ENCODE measurements at places on chromosomes 3 and 15.

DNA sequence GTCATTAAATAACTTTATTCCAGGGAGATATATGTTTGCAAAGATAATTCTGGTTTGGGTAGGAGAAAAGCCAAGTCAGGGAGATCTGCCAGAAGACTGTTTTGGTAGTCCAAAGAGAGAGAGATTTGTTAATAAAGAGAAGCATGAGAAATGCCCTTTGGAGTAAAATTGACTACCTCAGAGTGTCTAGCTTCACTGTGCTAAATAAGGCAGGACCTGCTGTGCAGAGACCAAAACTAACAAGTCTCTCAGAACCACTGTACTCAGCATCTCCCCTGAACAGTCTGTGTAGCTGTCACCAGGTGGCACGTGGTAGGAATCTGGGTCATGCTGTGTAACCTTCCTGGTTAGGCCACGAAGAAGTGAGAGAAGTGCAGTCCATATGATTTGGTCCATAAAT, 31.6 kb upstream of the SLC35G2 start:
- DNase-seq, result no peak

DNA sequence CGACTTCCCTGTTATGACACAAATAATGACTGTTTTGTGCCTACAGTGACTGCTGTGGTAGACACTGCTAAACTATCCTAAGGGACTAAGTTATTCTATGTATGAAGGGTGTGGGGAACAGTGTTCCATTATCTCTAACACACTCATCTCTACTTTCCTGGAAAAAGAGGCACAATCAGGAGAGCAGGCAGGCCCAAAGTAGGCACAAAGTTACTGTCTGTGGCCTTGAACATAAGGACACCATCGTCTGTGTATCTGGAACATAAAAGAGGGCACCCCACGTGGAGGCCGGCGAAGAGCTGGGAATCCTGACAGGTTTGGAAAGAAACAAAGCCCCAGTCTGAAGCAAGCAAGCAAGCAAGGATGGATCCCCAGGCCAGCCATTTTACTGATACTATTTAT, 1.5 kb downstream of the ABCC5 start:
- DNase-seq, result no peak

GRCh38 chr3:51379301-51379700, 5.8 kb upstream of the MANF start:
- peak; percentile 64 for DNase-seq

- DNase-seq, result no peak
These were observed 11.9 kb upstream of the SRP14 start for GRCh38 chr15:40050788-40051470.

GRCh38 chr15:100767001-100767825, 112.4 kb upstream of the ALDH1A3 start:
- no peak for DNase-seq

DNA sequence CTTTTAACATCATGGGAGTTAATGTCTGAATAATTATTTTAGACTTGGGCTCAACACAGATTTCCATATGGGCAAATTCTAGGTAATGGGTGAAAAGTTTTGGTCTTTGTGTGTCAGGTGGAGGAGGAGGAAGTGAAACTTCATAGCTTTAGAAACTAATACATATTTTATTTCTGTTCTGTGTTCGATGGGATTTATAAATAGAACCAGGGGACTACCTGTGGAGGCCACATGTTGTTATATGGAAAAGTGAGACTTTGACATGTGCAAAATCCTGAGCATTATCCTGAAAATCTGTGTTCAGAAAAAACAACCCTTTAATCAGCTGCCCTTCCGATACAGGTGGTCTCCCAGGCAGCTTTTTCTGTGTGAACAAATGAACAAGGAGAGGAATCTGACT, 209.5 kb downstream of the SOX2 start:
- DNase-seq, result no peak

GRCh38 chr3:12934431-12934830, 93.1 kb upstream of the RPL32 start:
- peak; percentile 16 for DNase-seq

GRCh38 chr3:14319654-14320182, 82.7 kb upstream of the SLC6A6 start:
- DNase-seq, result peak; percentile 93

DNA sequence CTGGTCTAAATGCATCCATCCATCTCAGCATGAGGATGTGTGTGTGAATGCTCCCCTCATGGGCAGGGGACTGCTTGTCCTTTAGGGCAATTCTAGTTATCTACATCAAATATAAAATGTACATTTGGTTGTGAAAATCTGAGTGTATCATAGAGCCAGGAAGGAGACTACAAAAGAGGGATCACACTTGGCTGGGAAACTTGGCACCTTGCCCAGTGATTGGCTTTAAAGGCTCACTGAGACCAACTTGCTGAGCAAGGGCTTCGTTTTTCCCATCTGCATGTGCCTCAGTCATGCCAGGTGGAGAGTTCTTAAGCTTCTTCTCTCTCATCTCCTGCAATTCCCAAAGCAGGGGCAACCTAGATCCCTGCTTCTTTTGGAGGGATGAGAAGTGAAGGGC, 5.2 kb downstream of the CAPN3 start:
- no peak for DNase-seq

- DNase-seq, result peak; percentile 34
These were observed 96.5 kb downstream of the ARHGEF26 start for GRCh38 chr3:154217671-154218070.

DNA sequence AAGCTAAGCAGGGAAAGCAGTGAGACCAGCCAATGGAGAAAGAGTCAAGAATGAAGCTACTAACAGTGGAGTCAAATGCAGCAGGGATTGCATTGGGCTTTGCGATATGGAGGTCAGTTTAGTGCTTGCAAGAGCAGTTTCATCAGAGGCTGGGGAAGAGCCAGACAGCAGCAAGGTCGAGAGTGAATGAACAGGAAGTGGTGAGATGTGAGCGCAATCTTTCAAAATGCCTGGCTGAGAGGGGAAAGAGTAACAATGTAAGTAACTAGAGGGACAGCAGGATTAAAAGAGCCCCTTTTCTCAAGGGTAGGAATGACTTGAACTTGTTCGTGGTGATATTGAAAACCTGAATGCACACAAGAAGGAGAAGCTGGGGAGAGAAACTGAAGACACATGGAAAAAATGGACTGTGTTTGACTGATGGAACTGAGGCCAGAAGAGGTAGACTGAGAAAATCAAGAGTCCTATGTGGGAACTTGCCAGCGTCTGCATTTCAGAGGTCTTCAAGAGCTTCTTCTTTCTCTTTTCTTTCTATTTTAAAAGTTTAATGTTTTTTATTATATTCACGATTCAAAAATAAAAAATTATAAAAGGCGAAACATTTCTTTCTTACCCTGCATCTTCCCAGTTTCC, 30.6 kb upstream of the GPR160 start:
- DNase-seq, result peak; percentile 72

DNA sequence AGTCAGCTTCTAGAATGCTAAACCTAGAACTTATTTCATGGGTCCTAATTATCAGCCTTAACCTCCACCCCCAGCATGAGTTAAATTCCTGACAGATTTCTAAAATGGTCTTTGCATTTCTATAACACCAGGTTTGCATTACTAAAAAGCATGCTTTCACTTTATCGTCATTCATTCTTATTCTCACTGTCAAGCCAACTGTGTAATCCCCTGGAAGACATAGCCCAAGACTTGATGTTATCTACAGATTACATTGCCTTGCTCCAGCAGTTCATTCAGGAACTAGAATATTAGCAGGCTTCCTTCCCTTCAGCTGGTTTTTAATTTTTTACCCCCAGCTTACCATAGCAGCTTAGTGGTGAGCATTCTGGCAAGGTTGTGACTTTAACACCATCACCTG, 184.0 kb downstream of the SLCO3A1 start:
- DNase-seq, result no peak

GRCh38 chr15:35047528-35047927, 37.6 kb downstream of the NANOGP8 start:
- no peak for DNase-seq

- DNase-seq, result no peak
These were observed 26.4 kb upstream of the DOCK3 start for GRCh38 chr3:50648313-50648712.

DNA sequence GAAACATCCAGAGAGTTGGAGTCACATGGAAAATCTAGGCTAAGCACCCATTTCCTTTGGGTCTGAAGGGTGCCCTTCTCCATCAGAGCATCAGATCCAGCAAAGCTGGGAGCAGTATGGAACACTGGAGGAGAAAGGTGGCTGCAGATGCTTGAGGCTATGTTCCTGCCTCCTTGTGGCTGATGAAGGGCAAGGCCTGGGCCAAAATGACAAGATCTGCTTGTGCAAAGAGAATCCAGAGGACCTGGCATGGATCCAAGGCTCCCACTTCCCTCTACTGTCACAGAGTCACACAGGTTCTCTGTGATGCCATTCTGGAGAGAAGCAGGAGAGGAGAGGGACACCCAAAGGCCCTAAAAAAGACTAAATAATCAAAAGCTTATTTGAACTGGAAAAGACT, 9.2 kb upstream of the ATP8B4 start:
- DNase-seq, result peak; percentile 89

All from KBM-7 (cell line).